Activated gamma-delta T cell treated with anti-CD3 and anti-CD28 coated beads, Interleukin-2, amount 50 U/mL, for 16 hours (primary cell): ENCODE measurements at places on chromosomes 2 and 18.

DNA sequence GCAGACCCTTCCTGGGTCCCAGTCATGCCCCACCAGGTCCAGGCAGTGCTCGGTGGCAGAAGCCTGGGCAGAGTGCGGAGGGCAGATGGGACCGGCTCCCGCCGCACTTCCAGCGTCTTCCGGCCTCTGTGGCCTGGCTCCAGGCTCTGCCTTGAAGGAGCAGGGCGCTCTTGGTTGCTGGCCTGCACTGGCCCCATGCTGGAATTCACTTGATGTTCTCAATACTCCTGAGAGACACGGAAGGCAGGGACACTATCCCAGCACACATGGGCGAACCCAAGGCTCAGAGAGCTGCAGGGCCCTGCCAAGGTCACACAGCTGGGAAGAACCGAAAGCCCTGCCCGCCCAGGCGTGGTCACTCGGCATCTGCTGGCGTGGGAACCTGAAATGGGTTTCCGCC lies 87.6 kb upstream of the ODC1 start:
- DNase-seq = no peak

DNA sequence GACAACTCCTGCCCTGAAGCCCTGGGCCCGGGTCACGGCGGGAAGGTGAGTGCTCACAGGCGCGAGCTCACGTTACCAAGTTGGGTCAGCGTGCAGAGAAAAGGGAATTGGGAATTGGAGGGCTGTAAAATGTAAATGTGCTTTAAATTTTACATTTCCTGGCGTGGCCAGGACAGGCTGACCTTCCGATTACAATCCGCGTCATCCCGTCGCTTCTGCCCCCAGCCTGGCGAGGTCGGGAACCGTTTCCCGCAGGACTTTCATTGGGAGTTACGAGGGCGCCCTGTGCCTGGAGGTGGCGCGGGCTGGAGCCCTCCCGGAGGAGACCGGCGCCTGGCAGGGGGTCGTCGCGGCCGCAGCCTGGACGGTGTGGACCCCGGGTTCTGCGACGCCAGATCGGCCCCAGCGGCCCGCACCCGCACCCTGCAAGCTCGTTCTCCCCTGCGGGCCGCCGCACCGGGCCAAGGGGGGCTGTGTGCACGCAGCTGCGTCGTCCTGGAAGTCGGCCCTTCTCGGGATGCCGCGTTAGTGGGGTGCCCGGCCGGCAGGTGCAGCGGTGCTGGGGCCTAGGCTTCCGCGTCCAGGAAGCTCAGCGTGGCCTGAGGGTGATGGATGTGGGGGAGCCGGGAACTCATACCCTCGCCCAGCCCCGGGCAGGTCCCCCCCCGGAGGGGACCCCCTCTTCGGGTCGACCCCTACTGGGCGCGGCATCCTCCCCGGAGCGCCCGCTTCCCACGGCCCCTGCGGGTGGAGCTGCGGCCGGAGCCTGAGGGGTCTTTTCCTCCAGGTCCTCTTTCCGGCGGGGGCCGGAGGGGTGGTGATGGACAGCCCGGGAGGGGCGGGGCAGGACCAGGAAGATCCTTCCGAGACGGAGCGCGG lies 63.9 kb downstream of the LRRFIP1 start:
- DNase-seq = no peak

GRCh38 chr2:98924910-98925309 lies 11.1 kb downstream of the CRACDL start:
- DNase-seq = no peak

DNA sequence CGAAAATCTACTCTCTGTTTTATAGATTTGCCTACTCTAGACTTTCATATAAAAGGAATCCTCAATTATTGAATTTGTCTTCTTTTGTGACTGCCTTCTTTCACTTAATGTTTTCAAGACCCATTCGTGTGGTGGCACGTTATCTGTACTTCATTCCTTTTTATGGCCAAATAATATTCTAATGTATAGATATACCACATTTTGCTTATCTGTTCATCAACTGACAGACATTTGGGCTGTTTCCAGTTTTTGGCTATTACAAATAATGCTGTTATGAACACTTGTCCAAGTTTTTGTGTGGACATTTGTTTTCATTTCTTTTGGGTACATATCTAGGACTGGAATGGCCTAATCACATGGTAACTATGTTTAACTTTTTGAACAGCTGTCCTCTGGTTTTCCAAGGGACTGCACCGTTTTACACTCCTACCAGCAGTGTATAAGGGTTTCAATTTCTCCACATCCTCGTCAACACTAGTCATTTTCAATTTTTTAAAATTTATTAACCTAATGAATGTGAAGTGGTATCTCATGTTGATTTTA lies 9.3 kb upstream of the NPAS2 start:
- no peak for DNase-seq

DNA sequence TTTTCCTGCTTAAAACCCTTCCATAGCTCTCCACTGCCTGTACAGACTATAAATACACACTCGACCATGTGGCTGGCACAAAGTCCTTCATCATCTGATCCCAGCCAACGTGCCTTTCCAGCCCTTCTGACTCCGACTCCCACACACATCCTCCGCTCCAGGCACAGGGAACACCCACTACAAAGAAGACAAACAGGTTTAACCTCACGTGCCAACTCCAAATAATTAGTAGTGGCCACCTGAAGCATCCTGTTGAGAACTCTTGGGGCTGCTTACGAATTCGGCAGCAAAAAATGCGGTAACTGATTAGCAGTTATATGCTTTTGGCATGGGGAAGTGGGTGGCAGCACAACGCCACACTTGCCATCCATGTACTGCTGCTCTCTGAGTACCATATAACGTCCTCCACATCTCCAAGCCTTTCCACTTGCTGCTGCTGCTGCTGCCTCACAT lies 12.1 kb downstream of the SPIRE1 start:
- no peak for DNase-seq

DNA sequence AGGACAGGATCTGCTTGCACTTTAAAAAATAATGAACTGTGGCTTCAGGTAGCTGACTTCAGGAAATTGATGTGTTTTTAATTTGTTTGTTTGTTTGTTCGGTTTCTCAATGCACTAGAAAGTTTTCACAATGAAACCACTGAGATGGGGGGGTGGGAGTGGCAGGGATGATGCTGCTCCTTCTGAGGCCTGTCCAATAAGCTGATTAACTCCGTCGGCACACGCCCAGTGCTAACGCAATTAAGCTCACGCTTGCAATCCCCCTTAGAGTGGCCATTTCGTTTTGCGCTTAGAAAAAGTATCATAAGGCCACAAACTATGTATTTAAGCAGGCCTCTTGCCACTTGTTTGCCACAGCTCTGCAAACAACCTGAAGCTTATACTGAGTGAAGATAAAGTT lies 12.5 kb upstream of the GPR39 start:
- DNase-seq = no peak

DNA sequence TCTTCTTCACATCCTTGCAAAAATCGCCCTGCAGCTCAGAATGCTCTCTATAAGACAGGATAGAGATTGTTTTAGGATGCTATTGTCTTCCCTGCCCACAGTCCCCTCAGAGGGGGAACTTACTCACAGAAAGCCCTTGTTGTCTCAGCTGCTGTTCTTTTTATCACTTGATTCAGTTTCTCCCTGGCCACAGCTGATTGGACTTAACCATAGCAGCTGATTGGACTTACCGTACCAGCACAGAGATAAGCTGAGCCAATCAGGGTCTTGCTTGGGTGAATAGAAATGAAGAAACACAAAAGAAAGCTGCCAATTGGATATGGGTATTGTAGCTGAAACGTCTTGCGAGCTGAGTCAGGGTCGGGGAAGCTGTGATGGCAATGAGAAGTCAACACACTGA lies 194.2 kb upstream of the MEX3C start:
- DNase-seq = no peak

DNA sequence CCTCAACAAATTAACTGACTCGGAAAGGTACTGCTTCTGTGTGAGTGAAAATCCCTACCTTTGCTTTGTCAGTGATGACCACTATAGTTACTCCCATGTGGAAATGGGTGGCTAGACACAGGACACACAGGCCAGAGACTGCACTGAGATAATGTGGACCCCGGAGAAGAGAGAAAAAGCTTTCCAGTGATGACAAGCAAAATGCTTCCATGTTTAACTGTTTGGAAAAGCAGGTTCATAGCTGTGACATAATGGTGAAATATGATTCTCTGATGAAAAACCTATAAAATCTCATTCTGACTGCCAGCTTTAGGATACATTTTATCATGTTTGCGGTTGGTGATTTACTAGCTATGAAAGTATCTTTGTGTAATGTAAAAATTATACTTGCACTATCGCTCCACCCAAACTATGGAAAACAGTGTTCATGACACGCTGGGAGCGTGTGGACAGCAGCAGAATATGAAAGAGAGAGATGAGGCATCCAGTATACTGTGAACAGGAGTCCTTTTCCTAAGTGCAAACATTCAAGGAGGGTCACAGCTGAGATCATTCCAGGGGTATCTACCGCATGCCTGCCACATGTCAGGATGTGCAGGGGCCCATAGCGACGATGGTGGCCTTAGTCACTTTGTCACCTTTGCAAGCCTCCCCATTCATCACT lies 782.7 kb upstream of the SOX11 start:
- DNase-seq = no peak

DNA sequence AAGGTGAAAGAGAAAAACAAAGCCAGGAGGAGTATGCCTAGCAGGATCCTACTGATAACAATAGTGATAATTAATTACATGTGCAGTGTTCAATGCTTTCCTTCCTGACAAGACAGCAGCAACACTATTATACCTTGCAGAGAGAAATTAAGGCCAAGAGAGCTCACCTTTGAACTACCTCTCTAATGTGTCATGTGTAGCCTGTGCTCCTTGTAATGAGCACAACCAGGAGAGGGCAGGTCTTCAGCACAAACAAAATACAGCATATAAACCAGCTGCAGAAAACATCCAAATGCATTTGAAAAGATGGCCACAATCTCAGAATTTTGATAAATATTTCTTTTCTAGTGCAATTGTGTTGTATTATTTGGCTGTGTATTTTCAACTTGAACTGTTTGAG lies 1425.7 kb downstream of the DSC3 start:
- no peak for DNase-seq
